ENCODE measurements at places on chromosomes 1 and 21.

DNA sequence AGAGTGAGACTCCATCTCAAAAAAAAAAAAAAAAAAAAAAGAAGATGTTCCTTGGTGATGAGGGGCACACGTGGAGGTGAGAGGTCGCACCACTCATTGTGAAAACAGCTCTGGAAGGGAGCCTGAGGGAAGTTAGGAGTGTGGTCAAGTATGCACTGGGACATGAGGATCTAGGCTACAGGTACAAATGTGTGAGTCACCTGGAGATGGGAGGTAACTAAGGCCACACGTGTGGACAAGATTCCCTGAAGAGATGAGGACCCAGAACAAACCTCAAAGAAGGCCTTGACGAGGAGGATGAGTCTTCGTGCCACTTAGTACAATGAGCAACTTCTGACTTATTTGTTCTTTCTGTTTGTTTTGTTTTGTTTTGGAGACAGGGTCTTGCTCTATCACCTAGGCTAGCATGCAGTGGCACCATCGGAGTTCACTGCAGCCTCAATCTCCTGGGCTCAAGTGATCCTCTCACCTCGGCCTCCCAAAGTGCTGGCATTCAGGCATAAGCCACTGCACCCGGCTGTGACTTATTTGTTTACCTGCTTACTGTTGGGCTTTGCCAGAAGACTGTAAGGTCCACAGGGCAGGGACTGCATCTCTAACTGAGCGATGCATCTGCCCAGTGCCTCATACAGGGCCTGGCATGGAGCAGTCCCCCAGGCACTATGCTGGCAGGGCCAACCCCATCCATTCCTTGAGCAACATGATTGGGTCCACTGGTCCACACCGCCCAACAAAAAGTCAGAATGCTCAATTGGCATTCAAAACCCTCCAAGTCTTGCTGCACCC is 6.4 kb downstream of the ASAP3 start:
- DNase-seq = no peak

GRCh38 chr1:219144658-219145315 is 28.9 kb upstream of the LYPLAL1 start:
- DNase-seq = no peak

DNA sequence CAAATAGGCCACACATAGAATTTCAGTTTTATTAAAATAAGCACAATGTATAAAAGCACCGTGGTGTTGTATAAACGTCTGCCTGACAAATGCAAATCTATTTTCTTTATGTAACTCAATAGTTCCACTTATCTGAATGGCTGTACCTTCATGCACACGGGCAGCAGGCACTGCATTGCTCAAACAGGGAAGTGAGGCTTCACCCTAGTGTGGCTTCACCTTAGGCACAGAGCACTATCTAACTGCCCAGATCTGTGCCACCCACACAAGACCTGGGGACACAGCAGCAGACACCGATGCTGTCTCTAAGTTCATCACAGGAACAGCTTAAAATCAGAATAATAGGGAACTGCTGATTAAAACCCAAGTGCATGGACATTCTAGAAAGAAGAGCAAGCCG is 6.0 kb upstream of the KNCN start:
- no peak for DNase-seq

DNA sequence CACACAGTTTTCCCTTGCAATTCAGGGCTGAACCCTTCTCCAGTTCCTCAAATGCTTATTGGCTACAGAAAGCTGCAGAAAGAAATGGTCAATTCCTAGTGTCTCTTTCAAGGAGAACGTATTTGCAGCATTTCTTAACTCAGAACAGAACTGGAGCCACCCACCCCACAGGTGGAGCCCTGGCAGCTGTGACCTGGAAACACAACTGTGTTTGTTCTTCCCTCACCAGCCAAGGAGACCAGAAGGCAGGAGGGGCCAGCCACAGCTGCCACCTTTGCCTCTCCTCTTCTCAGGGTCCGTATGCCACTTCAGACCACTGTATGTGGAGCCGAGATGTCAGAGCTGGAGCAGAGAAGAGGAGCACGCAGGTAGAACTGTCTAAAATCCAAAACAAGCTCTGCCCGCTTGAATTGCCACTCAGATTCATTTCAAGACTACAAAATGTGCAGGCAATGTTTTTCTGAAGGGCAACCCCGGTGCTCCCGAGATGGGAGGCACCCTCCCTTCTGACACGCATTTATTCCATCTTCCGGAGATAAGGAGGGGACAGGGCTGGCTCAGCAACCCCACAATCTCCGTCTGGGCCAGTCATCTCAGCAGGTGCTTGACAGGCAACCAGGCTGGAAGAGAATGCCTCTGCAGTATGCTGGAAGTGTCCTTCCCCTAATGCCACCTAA is 16.7 kb downstream of the CD247 start:
- no peak for DNase-seq

DNA sequence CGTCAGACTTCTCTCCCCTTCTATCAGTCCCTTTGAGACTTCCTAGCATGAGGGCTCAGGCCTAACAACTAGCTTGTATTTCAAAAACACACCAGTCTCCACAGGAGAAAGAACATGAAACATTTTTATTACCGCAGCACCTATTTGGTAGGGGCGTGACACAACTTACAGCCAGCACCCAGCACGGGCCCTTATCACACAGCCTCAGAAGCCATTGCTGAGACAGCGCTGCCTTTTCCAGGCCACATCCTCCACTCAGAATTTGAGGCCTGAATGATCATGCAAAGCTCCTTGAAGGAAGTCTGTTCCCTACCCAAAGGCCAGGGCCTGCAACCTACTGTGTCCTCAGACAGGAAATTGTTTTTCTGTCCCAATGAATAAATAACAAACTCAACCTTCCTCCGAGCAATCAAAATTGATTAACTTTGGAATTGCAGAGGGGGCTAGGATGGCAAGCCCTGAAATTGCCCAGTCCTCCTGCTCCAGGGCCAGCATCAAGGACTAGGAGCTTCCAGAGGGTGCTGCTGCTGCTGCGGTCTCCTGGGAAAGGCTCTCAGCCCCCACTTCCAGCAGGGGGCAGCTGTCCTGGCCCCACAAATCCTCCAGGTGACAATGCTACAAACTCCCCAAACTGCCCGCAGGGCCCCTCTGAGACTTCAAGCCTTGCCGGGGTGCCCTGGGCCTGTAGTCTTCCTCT is 94.3 kb upstream of the GALNT2 start:
- DNase-seq = no peak

GRCh38 chr1:5615076-5615475 is 377.1 kb downstream of the NPHP4 start:
- DNase-seq = no peak

DNA sequence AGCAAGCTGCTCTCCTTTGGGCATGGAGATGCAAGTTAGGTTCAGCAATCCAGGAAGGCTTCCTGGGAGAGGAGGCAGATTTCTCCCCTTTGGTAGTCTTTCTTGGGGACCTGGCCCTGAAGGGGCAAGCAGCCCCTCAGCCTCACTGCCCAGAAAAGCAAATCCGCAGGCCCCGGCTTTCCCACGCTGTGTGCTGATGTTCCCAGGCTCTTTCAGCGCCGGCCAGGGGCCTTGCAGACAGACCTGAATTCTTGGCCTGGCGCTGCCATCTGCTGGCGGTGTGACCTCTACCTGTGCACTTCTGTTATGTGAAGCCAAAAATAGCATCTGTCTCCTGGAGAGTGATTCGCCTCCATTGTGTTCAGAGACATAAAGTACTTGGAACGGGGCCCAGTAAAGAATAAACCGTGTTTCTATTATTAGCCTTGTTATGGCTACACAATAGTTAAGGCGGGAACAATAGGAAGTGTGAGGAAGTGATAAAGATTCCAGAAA is 64.8 kb downstream of the ALPL start:
- DNase-seq = no peak

DNA sequence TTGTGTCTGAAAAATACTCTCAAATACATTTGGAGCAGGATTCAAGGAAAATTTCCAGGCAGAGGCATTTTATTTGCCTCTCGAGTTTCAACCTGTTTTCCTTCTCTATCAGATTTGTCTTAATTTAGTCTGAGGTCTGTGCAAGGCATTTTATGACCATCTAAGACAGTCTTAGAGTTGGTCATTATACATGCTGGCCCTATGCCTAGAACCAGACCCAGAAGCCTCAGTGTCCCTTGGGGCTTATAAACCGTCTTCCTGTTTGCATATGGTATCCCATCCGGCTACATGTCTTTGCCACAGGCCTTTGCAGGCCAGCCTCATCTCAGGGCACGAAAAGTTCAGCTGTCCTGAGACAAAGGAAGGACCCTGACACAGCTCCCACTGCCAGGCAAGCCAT is 346.1 kb downstream of the SIPA1L2 start:
- DNase-seq = no peak

GRCh38 chr21:44471341-44471740 is 16.0 kb downstream of the LRRC3 start:
- DNase-seq = no peak

GRCh38 chr1:76268341-76268740 is 193.8 kb downstream of the ST6GALNAC3 start:
- no peak for DNase-seq

DNA sequence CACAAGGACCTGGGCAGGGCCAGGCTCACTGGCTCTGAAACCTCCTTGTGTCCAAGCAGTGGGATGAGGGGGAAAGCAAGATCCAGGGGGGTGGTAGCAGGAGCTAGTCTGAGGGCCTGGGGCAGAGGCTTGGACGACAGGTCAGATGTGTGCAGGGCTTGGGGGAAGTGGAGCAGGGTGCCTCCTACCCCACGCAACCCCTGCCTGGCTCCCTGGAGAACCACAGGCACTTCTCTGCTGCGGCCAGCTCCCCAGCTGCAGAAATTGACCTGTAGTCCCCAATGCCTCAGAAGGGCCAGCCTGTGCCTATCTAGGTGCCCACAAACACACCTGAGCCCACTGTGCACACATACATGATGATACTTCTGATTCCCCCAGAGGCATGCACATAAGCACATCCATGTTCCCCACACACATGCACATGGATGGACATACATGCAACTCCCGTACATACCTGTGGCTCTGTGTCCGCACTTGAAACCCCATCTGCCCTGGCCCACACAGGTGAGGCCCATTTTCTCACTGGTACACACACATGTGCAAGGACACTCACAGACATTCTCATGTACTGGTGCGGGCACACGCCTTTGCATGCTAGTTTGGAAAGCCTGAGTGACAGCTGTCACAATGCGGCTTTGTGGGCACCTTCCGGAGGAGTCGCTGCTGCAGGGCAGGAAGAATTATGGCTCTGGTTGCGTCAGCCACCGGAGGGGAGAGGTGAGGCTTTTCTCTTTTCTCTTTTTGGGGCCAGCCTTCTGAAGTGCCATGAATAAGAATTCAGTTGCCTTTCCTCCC is 247.2 kb upstream of the CSF3R start:
- DNase-seq = no peak

- no peak for DNase-seq
Measured at GRCh38 chr1:7515904-7516303, 255.2 kb upstream of the VAMP3 start.

DNA sequence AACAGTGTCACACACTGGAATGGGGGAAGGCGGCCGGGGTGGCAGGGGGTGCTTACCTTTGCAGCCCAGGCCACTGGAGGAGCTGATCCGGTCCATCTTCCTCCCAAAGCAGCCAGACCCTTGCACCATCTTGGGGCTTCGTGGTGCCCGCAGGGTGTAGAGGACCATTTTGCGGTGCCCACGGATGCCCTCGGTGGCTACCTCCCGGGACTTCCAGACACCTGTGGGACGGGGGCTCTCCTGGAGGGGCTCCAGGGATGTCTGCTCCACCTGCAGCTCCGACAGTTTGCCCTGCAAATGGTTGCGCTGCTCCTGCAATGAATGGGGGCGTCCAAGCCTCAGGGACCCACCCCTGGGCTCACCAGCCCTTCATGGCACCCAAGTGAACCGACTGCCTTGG is 587 bp downstream of the NPPB start:
- no peak for DNase-seq

- no peak for DNase-seq
Measured at GRCh38 chr1:245060684-245061374, 94.0 kb upstream of the KIF26B start.

DNA sequence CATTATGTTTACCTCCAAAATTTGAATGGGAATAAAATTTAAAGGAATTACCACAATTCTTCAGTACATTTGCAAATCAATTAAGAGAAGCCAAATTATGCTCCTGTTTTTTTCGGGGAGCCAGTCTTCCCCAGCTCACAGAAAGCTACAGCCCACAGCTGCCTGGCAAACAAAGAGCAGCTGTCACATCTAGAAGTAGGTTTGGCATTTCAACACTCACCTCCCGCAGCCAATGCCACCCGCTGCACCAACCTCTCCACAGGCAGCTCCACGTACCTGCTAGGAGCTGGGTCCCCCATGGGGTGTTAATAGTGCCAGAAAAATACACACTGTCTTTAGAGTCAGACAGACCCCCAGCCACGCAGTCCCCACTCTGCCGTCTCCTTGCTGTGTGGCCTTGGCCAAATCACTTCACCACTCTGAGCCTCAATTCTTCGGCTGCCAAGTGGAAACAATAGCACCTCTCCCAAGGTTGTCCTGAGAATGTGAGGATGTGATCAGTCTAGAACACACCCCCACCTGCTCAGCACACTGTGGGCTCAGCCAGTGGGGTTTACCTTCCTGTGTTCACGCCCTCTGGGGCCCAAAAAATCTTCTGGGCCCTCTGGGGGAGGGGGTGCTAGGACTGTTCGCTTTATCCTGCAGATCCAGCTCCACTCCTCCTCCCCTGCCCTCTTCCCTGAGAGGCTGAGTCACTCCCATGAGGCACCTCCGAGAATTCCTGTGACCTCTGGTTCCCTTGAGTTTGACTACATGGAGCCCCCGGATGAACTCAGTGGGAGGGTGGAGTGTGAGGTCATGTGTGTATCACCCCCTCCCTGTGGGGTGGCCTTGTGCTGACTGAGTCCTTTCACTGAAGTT is 204.3 kb upstream of the GRIK3 start:
- DNase-seq = no peak

- DNase-seq = no peak
Measured at GRCh38 chr1:226447932-226448665, 40.2 kb upstream of the PARP1 start.

GRCh38 chr1:69913977-69914376 is 291.4 kb downstream of the LRRC40 start:
- no peak for DNase-seq

DNA sequence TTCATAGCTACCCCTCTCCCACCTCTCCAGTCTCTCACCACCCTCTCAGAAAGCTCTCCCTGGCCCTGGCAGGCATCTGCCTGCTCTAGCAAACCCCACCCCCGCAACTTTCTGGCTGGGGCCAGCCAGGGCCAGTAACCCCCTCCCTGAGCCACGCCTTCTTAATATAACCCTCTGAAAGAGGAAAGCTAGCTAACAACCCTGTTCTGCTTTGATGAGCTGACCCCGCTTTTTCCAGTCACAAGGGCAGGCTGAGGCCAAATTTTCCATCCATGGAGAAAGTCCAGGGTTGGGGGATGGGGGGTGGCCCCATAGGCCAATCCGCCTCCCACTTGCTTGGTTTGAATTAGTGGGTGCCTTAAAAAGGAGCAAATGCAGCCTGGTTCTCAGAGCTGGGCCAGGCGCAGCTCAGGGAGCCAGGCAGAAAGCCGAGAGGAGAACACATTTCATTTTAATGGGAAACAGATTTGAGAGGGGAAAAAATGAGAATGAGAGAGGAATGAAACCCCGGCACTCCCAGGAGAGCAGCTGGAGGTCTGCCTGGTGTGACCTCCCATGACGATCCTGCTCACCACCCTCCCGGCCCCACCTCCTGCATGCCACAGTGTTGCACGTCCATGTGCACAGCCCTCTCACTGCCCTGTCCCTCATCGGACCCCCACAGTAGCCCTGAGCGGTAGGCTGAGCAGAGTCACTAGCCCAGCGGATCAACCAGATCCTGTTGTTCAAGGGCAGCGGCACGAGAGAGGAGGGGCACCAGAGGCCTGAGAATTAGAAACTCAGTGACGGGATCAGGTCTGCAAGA is 62.3 kb downstream of the OPTC start:
- DNase-seq = no peak
